ENCODE measurements at places on chromosomes 12 and 14.

DNA sequence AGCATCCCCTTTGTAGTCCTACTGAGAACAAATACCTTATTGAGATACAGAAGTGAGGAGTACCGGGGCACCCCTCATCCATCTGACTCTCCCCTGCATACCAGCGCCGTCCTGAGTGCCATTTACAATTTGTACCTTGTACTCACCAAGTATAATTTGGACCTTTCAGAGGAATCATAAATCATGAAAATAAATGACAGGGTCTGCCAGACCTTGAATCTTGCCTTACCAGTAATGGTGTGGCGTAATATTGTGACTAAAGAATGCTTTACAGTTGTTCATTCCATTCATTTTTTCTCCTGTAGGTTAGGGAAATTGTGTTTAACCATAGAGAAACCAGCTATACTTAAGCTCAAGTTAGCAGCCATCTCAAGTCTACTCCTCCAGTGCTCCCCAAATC is 243.7 kb upstream of the RGS6 start:
- no peak for DNase-seq

- DNase-seq, result no peak
Observed at GRCh38 chr12:67275380-67275913, 6.3 kb downstream of the CAND1 start.

DNA sequence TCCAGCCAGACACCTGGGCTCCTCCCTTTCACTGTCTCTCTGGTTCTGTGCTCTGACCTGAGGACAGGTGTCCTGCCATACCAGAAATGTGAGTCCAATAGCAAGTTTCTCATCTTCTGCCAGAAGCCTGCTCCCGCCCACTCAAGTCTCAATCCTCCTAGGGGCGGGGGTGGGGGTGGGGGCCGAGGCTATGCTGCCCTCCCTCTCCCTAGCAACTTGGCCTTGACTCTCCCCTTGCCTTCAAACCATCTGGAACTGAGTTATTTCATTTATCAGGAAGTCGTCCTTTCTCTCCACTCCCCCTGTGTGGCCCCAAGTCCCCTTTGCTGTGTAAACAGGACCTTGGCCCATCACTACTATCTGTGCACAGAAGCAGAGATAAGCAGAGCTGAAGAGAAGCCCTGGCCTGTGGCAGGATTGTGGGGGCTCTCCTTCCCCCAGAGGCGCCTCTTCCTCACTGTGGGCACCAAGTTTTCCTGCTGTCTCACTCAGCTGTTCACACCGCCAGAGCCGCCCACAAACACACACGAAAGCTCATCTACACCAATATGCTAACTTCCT is 117.1 kb downstream of the DPF3 start:
- no peak for DNase-seq

- DNase-seq, result no peak
Observed at GRCh38 chr12:107864235-107864634, 89.7 kb downstream of the ASCL4 start.

GRCh38 chr14:57749267-57749666 is 116.6 kb downstream of the SLC35F4 start:
- DNase-seq, result no peak

DNA sequence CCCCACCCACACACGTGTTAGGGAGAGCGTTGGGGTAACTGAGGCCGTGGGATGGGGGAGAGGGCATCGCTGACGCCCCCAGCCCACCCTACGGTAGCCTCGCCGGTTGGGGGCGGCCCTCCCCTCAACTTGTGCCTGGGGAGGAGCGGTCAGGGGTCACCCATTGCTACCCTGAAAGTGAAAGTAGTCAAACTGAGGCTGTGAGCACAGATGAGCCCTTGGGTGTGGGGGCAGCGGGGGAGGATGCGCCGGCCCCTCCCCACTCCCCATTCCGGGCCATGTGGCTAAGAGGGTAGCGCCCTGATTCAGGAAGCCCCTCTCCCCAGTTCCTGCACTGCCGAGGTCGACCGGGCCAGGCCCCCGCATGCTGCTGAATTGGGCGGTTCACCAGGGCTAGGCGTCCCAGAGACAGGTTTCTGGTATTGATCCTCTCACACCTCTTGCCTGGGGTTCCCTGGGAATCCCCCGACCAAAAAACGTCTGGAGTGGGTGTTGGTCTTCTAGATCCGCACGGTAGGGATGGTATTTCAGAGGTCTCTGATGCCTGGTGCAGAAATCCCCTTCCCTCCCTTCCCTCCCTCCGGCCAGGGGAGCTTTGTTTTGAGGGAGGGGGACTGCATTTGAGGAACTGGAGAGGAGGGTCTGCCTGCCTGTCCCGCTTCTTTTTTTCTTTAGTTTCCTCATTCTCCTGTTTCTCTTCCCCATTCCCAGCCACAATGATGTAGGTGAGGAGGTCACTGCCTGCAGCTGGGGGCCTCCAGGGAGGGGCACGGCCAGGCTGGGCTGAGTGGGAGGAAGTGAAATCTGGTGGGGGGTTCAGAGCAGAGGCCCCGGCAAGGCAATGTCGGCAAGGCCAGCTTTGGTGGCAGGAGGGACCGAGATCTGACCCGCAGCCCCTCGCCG is 1.0 kb downstream of the SH2B3 start:
- DNase-seq, result peak; percentile 51

- DNase-seq, result peak; percentile 69
Observed at GRCh38 chr14:74618078-74618952, 6.3 kb upstream of the LTBP2 start.

- DNase-seq, result no peak
Observed at GRCh38 chr12:15393995-15394394, 71.7 kb downstream of the PTPRO start.

GRCh38 chr12:127041985-127042625 is 1224.9 kb upstream of the TMEM132C start:
- no peak for DNase-seq

Measured in stimulated activated CD8-positive, alpha-beta memory T cell treated with anti-CD3 and anti-CD28 coated beads, Interleukin-12 subunit alpha, Interleukin-12 subunit beta, amount 100 ng/mL, for 4 hours (primary cell).